ENCODE measurements at places on chromosomes 4 and X.

- no peak for DNase-seq
Observed at GRCh38 chrX:119266364-119266995, 30.4 kb downstream of the PGRMC1 start.

GRCh38 chr4:2135083-2135482, 76.0 kb downstream of the NAT8L start:
- DNase-seq = no peak

DNA sequence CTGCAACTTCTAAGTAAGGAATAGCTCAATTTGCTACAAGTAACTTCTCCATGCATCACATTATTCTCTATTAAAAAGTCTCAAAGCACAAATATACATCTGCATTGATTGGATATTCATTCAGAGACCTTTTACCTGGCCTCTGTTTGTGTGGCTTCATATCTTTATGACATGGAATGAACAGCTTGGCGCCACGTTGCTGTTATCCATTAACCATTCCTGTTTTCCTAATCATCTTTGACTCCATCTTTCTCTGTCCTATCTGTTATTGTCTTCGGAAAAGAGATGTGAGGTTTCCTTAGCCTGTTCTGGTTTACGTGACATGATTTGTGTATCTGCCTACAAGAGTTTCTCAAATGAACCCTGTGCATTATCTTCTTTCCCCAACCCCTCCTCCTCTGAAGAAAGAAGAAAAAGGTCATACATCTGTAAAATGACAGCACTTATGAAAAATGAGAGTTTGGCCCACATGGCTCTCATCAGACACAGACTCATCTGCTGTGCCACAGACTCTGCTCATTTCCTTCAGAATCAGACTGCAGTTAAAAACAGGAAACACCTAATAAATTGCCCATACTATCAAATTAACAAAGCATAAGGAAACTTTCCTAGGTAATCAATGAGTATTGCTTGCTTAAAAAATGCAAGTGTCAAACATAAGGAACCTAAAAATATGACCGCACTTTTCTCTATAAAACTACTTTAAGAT, 347.6 kb upstream of the FAM241A start:
- DNase-seq = no peak

GRCh38 chr4:109562457-109563239, 2.6 kb downstream of the MCUB start:
- no peak for DNase-seq

DNA sequence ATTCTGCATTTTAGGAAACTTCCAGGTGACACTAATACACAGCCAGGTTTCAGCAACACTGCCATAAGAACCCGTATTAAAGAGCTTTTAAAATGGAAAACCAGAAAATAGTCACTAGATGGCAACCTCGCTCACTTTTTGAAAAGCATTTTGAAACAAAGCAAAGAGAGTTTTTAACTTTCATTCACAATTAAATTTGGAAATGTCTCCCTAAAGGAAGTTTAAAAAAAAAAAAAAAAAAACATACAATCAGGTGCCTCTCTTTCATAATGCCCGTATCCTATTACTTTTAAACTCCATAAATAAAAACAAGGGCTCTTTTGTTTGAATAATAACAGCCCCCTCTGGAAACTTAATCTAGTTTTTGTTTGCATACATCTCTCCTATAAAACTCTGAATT, 20.3 kb downstream of the MEPE start:
- DNase-seq = no peak

DNA sequence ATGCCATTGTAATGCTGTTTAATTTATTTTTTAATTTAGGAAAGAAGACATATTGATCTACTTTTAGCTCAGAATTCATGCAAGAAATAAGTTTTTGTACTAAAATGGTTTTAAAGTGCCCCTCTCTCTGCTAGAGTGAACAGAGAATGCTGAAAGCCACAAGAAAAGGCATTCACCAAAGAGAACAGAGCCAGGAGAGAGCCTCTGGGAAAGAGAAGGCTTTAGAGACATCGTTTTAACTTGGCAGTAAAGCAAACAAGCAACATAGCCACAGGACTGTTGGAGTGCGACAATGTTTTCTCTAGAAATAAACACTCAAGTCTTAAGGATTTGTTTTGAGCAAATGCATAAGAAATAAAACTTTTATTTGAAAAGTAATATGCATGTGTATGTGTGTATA, 484.1 kb upstream of the CPEB2 start:
- no peak for DNase-seq

DNA sequence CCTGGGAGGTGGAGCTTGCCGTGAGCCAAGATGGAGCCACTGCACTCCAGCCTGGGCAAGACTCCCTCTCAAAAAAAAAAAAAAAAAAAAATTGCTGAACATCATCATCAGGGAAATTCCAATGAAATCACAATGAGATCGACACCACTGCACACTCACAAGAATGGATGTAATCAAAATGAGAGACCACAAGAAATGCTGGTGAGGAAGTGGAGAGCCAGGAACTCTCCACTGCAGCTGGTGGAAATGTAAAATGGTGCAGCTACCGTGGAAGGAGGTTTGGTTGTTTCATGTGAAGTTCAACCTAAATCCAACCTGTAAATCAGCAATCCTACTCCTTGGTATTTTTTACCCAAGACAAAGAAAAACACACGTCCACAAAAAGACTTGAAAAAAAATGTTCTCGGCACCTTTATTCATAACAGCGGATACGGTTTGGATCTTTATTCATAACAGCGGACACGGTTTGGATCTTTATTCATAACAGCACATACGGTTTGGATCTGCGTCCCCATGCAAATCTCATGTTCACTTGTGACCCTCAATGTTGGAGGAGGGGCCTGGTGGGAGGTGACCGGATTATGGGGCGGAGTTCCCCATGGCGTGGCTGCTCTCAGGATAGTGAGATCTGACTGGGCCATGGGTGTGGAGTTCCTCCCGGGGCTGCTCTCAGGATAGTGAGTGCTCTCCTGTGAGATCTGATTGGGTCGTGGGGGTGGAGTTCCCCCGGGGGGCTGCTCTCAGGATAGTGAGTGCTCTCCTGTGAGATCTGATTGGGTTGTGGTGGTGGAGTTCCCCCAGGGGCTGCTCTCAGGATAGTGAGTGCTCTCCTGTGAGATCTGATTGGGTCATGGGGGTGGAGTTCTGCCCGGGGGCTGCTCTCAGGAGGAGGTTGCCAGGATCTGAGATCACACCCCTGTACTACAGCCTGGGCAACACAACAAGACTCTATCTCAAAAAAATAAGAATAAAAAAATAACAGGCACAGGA, 7.7 kb downstream of the GAK start:
- DNase-seq = no peak

DNA sequence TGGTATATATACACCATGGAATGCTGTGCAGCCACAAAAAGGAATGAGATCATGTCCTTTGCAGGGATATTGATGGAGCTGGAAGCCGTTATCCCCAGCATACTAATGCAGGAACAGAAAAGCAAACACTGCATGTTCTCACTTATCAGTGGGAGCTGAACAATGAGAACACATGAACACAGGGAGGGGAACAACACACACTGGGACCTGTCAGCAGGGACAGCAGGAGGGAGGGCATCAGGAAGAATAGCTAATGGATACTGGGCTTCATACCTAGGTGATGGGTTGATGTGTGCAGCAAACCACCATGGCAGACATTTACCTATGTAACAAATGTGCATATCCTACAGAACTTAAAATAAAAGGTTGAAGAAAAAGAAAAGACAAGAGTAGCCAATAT, 81.1 kb upstream of the ADAD1 start:
- DNase-seq = no peak

- no peak for DNase-seq
Observed at GRCh38 chr4:38710053-38710452, 46.1 kb downstream of the KLF3 start.

DNA sequence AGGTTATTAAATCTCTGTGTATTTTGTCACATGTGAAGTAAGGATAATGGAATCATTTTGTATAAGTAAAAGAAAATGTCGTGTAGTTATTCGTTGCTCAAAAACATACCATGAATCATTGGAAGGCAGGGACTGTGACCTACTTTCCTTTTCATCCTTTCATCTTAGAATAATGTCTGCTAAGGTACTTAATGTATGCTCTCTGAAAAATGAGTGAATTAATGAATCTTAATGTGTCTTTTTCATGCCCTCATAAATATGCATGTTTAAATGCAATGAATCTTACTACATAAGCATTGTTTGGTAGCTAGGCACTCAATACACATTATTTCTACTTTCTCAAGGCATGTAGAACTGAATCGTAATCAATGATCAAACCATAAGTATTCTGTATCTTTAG, 343.9 kb downstream of the MAGEB5 start:
- no peak for DNase-seq

- no peak for DNase-seq
Observed at GRCh38 chr4:73770917-73771316, 30.5 kb downstream of the CXCL8 start.

DNA sequence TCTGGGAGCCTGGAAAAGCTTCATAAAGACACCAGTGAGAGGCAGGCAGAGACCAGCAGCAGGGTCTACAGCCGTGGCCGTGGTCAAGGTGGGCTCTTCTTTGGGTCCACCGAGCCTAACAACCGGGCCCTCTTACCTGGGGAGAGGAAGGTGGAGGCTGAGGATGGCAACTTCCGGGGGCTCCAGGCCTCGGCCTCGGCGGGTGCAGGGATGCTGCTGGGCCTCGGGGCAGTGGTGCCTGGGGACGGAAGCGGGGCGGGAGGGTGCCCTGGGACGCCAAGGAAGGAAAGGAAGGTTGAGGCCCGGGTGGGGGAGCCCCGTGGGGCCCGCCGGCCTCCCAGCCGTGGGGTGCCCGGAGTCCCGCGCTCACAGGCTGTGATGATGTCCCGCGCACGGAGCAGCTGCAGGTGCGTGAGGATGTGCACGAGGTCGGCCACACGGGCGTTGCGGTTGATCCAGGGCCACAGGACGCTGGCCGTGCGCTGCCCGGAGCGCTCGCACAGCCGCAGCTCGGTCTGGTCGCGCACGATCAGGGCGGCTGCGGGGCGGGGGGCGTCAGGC, 561 bp downstream of the IRAK1 start:
- no peak for DNase-seq

GRCh38 chr4:76694056-76694455, 203.9 kb downstream of the SOWAHB start:
- no peak for DNase-seq

DNA sequence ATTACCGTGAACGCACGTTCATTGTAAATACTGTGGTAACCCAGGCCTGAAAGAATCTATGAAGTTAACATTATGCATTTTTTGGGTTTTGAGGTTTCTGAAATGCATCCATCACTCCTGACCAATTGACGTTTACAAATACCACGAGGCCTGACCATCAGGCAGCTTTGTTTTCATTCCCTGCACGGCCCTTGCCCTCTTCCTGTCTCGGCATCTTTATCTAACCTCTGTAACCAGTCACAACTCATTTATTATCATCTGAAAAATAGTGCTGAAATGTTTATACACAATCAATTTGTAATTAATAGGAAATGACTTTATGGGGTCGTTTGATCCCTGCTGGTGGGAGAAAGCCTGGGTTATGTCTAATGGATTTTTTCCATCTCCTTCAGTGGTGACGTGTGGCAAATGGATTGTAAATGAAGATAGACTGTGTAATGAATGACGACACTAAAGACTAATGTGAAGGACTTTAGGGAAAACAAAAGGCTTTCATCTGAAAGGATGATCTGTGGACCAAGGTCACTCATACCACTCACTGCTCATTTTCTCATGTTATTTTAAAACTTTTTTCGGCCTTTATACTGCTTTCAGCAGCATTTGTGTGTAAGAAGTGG, 102.7 kb upstream of the SORBS2 start:
- no peak for DNase-seq

- no peak for DNase-seq
Observed at GRCh38 chrX:136476501-136476900, 11.2 kb upstream of the BRS3 start.

DNA sequence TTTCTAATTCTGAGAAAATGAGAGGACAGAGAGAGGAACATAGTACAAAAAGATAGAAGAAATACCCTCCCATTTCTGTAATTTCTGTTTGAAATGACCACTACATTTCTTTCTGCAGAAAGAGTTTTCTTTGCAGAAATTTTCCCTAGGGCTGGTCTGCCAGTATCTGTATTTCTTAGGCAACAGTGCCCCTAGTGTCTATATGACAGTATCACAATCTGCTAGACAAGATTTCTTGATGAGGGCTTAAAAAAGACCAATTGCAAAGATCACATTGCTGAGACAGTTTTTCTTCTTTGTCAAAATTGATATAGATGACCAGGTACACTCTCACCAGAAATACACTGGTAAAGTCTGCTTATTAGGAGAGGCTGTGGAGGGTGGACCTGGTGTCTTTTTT, 81.0 kb upstream of the ZDHHC15 start:
- DNase-seq = no peak

DNA sequence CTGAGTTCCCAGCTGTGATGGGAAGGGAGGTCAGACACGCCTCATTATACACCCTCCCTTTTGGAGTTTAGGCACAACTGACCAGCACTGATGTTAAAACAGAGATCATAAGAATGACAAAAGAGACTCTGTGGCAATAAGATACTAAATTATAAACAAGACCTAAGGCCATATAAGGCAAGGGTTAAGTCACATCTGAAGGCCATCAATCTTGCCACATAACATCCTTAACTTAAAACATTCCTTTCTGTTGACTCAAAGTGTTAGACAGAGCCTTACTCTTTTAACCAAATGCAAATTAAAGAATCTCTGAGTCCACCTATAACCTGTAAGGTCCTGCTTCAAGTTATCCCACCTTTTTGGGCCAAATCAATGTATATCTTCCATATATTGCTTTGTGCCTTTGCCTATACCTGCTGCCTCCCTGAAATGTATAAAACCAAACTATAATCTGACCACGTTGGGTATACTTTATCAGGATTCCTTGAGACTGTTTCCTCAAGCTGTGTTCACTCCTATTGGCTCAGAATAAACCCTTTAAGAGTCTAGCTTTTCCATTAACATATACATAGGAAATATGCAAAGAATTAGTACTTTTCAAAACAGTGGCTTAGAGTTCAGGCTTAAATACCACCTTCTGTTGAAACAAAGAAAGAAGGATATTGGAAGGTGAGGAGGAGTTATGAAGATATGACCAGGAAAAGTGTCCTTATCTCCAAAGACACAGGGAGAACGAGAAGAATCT, 214.4 kb upstream of the PPP1R2C start:
- DNase-seq = no peak

DNA sequence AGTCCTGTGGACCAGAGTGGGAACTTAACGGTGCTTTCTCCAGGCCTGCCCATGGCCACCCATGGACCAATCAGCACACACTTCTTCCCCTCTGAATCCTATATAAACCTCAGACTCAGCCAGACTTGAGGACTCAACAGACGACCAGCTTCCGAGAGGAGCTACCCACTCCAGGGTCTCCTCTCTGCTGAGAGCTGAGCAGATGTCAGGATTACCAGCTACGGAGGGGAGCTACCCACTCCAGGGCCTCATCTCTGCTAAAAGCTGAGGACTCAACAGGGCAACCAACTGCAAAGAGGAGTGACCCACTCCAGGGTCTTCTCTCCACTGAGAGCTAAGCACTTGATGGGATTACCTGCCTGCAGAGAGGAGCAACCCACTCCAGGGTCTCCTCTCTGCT, 80.0 kb upstream of the DDX60 start:
- DNase-seq = no peak

GRCh38 chr4:100574607-100575006, 56.8 kb upstream of the EMCN start:
- no peak for DNase-seq

Measured in stimulated activated CD8-positive, alpha-beta memory T cell treated with anti-CD3 and anti-CD28 coated beads, Interleukin-4, amount 100 ng/mL, for 1 hour (primary cell).